Cerebellar cortex (tissue), 1 donor: ENCODE measurements at places on chromosomes 1 and 21.

- no peak for DNase-seq
These were observed 985 bp downstream of the SYT6 start for GRCh38 chr1:114152508-114153260.

DNA sequence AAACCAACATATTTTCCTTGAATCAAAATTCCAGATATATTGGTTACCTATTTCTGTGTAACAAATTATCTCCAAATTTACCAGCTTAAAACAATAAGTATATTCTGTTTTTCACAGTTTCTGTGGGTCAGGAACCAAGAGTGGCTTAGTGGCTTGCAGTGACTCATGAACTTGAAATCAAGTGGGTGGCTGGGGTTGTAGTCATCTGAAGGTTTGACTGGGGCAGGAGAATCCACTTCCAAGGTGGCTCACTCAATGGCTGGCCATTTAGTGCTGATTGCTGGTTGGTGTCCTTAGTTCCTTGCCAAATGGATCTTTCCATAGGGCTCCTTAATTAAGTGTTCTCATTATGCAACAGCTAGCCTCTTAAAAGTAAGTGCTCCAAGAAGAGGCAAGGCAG is 43.8 kb downstream of the ALG14 start:
- DNase-seq: no peak

DNA sequence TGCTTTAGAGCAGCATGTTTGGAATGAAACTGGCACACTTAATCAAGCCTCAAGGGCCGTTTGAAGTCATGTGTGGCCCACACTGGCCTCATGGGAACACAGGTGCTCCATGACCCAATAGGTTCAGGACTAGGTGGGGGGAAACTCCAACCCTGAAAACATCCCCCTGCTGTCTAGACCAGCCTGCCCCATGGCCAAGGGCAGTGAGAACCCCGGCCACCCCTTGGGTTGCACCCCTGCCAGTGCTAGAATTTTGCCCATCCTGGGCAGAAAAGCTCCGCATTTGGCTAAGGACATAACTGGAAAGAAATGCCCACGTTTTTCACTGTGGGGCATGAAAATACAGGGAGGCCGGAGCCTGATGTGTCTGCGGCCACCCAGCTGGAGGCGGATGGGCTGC is 6.1 kb upstream of the PTGER3 start:
- no peak for DNase-seq

- DNase-seq: no peak
These were observed 366.3 kb downstream of the TBX15 start for GRCh38 chr1:118621839-118622238.

DNA sequence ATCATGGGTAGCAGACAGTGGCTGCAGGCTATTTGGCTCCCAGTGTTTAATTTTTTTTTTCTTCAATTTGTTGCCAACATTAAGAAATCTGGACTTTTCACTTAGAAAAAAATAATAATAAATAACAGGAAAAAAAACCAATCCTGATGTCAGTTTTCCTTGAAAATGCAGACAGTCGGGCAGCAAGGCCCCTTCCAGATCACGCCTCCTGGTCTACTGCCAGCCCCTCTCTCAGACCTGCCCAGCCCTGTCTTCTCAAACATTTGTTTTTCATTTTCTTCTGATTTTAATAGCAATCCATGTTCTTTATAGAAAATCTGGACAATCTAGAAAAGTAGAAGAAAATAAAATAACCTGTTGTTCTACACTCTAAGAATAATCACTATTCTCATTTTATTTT is 15.5 kb downstream of the IFNGR2 start:
- DNase-seq: no peak

- peak; percentile 86 for DNase-seq
These were observed 47.0 kb downstream of the AHDC1 start for GRCh38 chr1:27556781-27557595.

GRCh38 chr1:228205526-228206436 is 2.1 kb upstream of the OBSCN start:
- DNase-seq: no peak

- no peak for DNase-seq
These were observed 309.8 kb downstream of the MATN1 start for GRCh38 chr1:30413606-30414005.

- no peak for DNase-seq
These were observed 117.1 kb upstream of the IPO9 start for GRCh38 chr1:201711811-201712210.

DNA sequence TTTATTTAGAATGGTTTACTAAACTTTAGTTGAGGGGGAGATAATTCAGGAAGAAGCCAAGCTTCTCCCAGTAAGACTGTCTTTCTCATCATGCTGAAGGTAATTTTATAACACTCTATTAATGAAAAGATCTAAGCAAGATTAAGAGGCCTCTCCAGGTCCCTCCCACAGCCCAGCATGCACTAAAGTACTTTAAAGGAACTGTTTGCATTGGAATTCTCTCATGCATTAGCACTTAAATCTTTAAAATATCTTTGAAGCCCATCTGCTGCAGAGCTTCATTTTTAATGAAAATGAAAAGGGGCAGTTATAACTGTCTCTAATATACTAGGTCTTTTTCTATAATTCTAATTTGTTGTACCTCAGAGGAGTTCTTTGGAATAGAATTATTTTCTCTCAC is 1379.1 kb upstream of the ADGRL4 start:
- DNase-seq: no peak

DNA sequence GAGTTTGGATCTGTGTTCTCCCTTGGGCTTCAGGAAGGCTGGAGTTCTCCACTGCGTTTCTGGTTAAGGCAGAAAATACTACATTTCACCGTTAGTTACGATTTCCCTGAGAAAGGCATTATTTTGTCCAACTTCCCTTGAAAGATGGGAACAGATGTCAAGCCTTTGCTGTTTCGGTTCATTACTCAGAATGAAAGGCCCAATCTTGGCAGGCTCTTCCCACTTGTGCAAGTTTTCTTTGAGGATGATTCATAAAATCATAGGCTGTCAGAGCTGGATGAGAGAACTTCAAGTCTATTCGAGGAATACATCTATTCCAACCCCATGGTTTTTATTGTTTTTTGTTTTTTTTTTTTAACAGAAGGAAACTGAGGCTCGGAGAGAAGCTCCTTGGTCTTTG is 205.2 kb downstream of the GRIK3 start:
- peak; percentile 16 for DNase-seq

GRCh38 chr1:117682372-117682771 is 76.5 kb downstream of the TENT5C start:
- DNase-seq: no peak

GRCh38 chr1:244060686-244061085 is 9.6 kb downstream of the ZBTB18 start:
- DNase-seq: peak; percentile 62

DNA sequence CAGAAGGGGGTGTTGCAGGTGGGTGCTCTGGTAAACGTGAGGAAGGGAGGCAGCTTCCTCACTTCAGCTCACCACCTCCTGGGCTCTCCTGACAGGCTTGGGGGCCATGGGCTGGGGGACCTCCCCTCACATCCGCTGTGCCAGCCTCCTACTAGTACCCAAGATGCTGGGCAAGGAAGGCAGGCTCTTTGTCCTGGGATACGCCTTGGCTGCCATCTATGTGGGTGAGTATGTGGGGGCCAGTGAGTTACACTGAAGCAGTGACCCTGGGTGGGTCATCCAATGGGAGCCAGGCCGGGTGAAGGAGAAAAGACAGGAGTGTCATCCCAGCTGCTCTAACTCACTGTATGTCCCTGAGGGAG is 5.7 kb downstream of the DCST1 start:
- no peak for DNase-seq

- DNase-seq: peak; percentile 75
These were observed 12.0 kb upstream of the KCNE2 start for GRCh38 chr21:34351786-34352241.

DNA sequence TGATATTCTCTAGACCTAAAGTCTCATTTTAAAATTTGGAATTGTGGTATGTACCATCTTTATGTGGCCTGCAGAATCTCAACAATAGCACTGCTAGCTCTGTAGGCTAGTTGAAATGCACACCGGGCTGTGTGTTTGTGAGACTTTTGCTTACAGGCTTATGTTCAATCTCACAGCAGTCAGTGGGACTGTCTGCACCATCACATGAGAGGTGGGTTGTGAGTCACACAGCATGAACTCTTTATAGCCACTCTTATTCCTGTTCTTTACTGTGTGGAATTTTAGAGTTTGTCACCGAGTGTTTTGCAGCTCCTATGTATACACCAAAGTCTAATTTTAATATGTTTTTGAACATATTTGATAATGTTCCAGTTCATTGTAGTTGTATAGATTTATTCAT is 74.6 kb downstream of the RASAL2 start:
- DNase-seq: no peak

DNA sequence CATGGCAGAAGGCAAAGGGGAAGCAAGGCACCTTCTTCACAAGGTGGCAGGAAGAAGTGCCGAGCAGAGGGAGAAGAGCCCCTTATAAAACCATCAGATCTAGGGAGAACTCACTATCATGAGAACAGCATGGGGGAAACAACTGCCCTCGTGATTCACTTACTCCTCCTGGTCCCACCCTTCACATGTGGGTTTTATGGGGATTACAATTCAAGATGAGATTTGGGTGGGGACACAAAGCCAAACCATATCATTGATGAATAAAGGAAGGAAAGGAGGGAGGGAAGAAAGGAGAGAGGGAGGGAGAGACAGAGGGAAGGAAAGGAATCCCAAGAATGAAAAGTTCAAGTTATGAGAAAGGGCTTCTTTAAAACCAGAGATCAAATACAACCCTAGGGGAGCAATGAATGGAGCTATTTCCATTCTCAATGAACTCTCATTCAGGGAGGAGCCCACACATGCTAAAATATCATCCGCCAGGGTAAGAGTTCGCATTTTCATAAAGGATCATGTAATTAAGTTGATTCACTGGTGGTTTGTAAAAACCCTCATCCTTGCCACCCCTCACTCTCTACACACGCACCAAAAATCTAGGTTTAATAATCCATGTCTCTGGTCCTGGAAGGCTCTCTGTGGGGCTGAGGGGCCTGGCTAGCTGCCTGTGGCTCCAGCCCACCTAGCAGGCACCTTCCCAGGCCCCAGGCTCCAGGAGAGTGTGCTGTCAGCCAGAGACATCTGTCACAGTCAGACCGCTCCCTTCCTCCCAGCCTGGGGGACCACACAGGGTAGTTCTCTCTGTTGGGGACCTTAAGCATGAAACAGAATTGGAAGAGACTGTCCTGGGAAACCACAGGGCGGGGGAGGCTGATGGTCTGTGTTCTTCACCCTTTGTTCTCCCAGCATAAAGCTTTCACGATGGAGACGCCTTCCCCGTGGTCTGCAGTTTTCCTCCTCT is 94.0 kb downstream of the CCDC185 start:
- no peak for DNase-seq
